Caudate nucleus (tissue), 63 donors: ENCODE measurements at places on chromosomes 1 and 21.

DNA sequence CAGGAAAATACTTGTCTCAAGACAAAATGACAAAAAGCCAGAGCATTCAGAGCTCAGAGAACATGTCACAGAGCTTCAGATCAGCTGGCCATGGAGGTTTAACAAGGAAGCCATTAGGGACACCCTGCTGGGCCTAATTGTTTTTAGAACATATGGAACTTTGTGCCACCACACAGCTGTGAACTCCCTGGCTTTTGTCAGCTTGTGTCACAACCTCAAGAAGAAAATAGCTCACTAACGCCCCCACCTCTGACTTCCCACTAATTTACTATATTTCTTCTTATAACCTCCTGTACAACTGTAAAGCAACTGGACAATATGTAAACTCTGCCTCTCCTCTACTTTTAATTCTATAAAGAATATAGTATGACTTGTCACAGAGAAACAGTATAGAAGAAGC is 21.0 kb upstream of the TDRD10 start:
- no peak for DNase-seq

- no peak for DNase-seq
These were observed 44.5 kb downstream of the SIM2 start for GRCh38 chr21:36743446-36743845.

GRCh38 chr1:60866917-60867531 is 215.3 kb upstream of the NFIA start:
- no peak for DNase-seq

- no peak for DNase-seq
These were observed 344.1 kb downstream of the DISC1 start for GRCh38 chr1:231970684-231971083.

GRCh38 chr1:56250809-56251208 is 328.6 kb downstream of the PLPP3 start:
- no peak for DNase-seq

GRCh38 chr21:46154155-46154954 is 1.0 kb downstream of the FTCD start:
- no peak for DNase-seq

GRCh38 chr21:34598931-34599400 is 15.9 kb downstream of the RCAN1 start:
- no peak for DNase-seq

DNA sequence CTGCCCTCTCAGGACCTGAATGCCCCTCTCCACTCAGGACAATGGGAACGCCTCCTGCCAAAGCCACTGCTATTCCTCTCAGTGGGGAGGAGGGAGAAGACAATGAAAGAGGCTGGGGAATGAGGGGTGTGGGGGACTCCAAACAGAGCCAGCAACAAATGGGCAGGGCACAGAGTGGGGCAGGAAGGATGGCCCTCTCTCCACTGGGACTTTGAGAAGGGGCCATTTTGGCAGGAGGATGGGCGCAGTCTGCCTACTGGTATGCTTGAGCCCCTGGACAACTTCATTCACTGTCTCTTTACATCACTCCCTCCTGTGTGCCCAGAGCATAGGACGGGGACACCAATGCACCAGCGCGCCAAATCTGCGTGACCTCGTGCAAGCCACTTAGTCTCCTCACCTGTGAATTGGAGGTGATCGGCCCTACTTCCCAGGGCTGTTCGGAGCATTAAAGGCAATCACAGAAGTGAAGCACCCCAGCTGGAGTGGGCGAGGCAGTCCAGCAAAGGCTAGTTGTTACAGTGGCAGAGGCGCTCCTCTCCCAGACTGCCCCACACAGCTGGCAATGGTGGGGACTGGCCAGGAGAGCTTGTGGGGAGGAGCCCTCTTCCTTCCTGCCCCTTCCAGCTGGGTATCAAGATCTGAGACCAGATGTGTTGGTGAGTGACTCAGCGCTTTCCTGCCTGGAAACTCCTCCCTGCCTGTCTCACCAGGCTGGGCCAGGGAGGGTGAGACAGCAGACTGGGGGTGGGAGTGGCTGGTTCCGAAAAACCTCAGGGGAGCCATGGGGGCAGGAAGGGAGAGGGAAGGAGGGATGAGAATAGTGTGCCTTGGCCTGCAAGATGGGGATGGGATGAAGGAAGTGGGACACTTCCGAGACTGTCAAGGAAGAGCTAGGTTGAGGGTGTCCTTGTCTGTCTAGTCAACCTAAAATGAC is 22.4 kb upstream of the SYNC start:
- no peak for DNase-seq

DNA sequence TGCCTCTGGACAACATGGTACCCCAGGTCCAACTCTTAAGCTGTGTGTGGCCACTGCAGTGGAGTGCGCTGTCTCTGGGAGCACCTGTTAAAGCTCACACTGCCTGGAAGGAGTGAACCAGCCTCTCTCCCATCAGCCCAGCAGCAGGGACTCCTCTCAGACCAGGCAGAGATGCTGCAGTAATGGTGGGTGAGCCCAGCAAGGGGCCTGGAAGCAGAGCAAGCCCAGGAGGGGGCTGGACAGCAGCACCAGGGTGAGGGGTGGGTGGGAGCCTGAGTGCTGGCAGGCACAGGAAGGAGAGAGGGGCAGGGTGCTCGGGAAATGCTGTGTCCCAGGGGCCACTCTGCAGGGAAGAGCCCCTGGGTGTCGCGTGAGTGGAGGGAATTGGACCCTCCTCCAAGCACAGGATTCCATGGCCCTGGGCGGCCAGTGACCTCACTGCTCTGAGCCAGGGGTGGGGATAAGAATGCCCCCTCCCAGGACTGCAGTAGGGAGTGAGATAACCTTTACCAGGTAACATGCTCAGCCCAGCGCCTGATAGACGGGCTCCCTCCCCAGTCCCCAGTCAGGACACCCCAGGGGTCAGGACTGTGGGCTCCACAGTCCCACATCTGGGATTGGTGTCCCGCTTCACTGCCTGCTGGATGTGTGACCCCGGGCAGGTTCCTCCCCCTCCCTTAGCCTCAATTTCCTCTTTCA is 313.1 kb downstream of the MATN1 start:
- DNase-seq, result no peak

- DNase-seq, result no peak
These were observed 16.1 kb downstream of the TNFRSF8 start for GRCh38 chr1:12078938-12079861.

- DNase-seq, result no peak
These were observed 16.0 kb upstream of the LRIG2 start for GRCh38 chr1:113057006-113057405.

GRCh38 chr1:18107369-18108298 is at the start of gene IGSF21:
Gene IGSF21 (plus strand): TSS chr1:18107798. CDS start chr1:18108129, 331 bp downstream.
- no peak for DNase-seq

DNA sequence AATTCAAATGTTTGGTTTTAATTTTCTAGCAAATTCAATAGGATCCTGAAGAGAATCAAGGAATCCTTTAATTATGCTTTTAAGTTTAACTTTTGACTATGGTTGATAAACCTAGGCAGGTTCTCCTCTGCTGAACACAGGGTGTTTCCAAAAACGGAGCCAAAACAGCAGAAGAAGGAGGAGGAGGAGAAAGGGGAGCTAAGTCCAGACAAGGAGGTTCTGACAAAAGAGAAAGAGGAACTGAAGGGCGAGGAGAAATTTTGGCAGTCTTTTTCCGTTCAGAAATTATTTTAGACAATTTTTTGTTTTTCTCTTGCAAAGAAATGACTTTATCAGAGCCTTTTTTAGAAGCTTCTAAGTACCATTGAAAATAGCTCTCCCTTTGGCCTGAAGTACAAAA is 33.2 kb upstream of the FNBP1L start:
- no peak for DNase-seq

- no peak for DNase-seq
These were observed 281.9 kb upstream of the ADAMTS5 start for GRCh38 chr21:27248814-27249213.

DNA sequence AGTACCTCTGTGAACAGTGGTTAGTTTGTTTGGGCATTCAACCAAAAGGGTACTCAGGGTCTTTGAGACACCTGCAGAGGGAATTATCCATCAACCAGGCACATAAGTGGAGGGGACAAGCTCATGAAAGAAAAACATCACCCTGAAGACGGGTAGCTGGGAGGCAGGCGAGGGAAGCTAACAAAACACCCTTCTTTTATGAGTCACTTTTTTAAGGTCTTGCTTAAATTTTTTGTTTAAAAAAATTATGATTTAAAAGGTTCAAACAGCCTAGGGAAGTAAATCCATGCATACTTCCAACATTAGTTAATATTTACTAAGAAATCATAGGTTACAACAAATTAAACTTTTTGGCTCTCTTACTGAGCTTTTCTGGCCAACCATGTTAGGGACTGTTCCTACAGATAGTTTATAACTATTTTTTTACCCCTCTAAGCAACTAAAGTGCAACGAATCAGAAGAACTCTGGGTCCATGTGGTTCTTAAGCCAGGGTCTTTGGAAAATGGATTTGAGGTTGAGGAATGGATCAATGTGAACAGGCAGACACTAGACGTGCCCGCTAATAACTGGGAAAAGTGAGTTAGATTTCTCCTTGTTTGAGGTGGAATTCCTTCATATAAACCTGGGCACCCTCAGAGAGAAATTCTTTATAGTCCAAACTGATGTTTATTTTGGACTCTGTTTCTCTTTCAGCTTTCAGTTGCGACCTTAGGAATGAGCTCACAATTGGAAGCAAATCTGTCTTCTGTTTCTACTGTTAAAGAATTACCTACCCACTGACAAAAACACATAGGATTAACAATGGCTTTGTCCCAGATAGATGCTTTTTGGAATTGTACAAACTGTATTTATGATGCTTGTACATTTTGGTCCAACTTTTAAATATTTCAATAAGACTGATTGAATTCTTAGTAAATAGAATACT is 123.0 kb downstream of the LYPLAL1 start:
- DNase-seq, result no peak

GRCh38 chr1:184945029-184945428 is 29.3 kb downstream of the NIBAN1 start:
- no peak for DNase-seq

DNA sequence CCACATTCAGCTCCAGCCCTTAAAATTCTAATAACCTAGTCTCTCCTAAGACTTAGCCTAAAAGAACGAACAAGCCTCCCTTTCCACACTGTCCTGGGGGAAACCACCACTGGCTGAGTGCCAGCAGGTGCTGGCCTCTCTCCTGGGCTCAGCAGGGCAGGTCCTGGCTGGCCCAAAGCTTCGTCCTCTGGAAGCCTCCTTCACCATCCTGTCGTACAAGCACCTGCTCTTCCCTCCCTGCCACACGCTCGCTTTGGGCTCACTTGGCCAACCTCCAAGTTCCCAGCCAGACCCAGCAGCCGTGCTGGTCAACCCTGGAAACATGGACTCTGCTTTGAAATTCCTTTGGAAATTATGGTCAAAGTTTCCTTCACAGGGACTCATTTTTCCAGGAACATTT is 58.2 kb upstream of the SLC25A33 start:
- DNase-seq, result no peak

DNA sequence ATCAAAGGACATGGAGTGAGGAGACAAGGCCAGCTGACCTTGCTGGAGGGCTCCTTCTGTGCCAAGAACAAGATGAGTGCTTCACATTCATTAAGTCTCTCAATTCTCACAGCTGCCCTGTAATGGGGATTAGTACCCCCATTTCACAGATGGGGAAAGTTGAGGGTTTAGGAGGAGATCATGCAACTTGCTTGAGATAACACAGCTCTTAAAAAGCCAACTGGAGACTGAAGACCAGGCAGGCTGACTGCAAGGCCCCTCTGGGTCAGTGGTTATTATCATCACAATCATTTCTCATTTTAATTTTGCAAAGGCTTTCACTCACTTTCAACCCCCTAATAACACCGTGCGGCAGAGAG is 46.8 kb downstream of the GPR161 start:
- no peak for DNase-seq

DNA sequence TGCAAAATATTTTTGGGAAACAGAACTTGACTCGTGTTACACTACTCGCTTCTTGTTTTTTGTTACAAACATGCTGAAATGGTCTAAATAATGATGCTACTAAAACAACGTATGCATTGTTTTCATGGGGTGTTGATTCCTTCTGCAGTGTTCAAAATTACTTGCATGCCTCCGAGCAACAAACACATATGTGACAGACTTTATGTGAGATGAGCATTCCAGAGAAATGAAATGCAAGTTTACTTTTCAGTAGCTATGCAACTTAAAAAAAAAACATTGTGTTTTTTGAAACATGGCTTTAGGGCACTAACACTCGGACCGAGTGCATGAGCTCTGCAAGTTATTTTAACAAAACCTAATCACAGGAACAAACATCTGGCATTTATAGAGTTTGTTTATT is 84.8 kb downstream of the CAMTA1 start:
- no peak for DNase-seq

DNA sequence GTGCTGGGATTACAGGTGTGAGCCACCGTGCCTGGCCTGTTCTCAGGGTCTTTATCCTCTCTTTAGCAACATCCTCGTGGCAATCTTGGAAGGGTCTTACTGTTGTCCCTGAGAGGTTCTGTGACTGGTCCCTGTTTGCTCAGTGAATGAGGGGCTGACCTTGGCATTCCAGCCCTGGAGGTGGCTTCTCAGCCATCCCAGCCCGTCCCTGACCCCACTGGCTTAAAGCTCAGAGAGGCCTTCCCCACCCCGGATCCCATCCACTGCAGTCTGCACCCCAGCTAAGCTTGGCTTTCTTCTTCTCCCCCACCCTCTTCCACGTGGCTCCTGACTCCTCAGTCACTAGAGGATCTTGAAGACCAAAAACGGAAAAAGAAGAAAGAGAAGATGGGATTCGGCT is 88.3 kb upstream of the TMEM51 start:
- DNase-seq, result no peak

GRCh38 chr1:27166351-27166802 is 11.5 kb upstream of the SLC9A1 start:
- no peak for DNase-seq

GRCh38 chr1:183038333-183038866 is 15.2 kb downstream of the LAMC1 start:
- DNase-seq, result no peak

DNA sequence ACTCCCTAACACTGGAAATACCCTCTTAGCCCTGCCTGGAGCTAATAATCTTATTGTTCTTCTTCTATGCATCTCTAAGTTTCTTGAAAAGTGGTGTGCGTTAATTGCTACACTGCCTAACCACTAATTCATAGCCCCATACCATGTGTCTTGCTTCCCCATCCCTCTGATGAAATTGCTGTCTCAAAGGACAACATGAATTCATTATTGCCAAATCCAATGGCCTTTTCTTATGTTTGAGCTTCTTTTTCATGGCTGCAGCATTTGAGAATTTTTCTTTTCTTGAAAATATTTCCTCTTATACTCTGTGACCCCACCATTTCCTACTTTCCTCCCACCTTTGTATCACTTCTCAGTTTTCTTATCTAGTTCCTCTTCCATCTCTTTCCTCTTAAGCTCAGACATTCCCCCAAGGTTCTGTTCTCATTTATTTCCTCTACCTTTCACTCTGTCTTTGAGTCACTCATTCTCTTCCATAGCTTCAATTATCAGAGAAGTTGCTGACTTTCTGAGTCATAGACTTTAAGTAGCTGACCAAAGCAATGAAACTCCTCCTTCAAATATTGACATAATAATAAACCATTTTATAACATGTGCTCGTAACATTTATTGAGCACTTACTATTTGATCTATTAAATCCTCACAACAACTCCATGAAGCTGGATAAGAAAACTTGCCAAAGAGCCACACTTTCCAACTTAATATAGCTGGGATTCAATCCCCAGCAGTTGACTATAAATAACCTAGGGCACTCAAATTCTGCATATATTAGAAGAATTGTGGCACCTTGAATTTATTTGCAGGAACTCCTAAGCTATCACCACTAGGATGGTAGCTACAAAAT is 35.5 kb upstream of the ATP6V1G3 start:
- DNase-seq, result no peak

- DNase-seq, result no peak
These were observed 843 bp downstream of the DIP2A start for GRCh38 chr21:46459356-46460112.
